ELR (cell line): ENCODE measurements at places on chromosomes 4 and X.

DNA sequence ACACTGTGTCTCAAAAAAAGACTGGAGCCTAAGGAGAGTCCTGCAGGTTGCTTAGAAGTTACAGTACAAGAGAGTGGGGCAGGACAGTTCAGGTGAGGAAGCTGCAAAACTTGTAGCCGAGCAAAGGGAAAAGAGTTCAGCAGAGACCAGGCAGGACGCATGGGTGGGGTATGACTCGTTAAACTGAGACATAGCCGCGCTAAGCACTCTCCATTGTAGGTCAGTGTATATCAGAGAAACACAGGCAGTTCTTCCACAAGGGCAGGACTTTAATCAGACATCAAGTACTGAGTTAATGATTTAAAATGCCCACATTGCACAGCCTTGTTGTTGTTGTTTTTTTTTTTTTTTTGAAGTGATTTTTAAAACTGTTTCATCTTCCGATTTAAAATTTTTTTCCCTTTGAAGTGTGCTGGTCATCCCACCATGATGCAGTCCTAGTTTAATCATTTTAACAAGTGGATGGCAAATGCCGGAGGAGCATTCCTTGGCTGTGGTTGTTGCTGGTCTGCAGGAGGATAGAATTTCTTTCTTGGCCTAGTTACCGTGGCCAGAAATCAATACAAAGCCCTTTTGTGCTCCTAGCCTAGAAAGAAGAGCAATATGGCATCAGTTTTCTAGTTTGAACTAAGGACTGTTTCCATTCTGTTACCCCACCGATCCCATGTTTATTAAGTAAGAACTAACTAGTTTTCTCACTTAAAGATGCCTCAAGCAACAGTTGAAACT lies 10.3 kb downstream of the LAP3 start:
- no peak for DNase-seq

GRCh38 chr4:39259571-39260330 lies 77.4 kb downstream of the WDR19 start:
- DNase-seq = peak; percentile 76

DNA sequence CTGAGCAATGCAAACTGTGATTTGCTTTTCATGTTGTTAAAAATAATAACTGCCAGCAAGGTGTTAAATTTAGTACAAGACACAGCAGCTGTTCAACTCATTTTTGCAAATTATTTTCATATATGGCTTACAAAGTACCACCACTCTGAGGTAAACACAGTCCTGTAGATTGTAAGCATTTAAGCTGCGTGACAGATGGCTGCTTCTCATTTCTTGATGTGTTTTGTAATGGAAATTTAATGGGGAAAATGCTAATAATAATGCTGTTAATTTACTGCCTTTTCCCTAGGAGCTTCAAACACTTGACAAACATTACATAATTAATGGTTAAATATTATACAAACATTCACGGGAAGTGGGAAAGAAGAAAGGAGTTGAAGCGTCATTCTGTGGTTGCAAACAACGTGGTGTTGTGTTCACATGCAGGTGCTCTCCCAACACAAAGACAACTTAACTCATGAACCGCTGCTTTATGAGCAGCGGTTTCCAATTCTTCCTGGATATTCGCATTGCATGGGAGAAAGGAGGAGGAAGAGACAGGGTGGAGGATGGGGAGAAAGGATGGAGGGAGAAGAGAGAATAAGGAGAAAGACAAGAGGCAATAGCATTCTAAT lies 236.8 kb upstream of the VCX start:
- no peak for DNase-seq

GRCh38 chrX:65925005-65925404 lies 114.9 kb downstream of the VSIG4 start:
- no peak for DNase-seq

GRCh38 chr4:79977131-79977840 lies 95.7 kb downstream of the ANTXR2 start:
- DNase-seq = no peak

DNA sequence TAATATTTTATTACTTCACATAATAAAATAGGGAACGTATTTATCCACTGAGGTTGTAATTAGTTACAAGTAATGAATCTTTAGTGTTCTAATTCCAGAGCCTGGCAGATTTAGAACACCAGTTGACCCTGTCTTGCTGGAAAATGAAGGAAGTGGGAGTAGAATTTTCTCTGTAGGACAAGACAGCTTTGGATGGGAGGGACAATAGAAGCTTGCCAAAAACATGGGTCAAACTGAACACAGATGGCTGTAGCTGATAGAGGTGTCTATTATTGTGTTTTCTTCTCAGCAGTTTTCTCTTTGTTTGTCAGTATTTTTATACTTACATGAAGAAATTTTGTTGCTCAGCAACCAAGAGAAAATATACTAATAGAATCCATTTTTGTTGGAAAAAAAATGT lies 20.2 kb downstream of the FAT4 start:
- DNase-seq = no peak

GRCh38 chrX:34343001-34343400 lies 210.9 kb upstream of the FAM47A start:
- DNase-seq = no peak

DNA sequence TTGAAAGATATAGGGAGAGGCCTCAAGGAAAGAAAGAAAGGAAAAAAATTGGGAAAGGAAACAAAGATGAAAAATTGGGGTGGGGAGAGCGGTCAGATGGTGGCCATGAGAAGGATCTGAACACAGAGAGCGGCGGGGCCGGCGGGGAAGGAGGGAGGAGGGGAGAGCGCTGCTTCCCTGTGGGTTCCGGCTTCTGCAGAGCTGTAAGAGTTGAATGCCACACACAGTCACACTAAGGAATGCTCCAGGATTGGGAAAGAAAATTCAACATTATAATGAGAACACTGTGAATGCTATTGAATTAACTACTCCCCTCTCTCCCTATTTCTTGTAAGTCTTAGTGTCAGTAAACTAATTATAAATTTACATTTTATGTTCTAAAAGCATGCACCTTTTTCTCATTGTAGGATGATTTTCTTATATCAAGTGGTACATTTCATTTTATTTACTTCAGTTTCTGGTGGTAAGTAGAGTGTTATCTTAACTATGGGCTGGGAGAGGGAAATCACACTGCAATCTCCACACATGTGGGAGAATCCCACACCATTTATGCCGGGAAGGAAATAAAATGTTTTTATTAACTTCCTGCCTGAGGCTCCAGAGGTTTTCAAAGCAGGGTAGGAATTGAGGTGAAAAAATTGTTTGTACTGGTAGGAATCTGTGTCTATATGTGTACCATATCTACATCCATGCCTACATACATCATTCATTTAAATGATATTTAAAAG lies 904 bp downstream of the F11 start:
- DNase-seq = no peak

DNA sequence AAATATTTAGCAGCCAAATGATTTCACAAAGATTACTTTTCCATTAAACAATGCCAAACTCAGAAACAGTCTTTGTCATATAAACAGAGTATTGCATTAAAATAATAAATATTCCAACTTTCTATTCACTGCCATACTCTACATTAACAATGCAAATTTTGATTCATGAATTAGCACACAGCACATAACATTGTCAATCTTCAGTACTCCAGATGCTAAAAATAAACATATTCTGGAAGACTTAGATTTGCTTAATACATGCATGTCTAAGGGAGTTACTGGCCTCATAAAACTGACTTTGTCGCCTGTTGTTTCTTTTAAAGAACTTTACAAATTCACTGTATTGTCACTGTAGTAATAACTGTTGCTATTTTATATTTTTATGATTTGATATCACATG lies 131.6 kb downstream of the TMEM144 start:
- no peak for DNase-seq

- no peak for DNase-seq
These were observed 54.2 kb downstream of the RPS3A start for GRCh38 chr4:151153585-151153984.

DNA sequence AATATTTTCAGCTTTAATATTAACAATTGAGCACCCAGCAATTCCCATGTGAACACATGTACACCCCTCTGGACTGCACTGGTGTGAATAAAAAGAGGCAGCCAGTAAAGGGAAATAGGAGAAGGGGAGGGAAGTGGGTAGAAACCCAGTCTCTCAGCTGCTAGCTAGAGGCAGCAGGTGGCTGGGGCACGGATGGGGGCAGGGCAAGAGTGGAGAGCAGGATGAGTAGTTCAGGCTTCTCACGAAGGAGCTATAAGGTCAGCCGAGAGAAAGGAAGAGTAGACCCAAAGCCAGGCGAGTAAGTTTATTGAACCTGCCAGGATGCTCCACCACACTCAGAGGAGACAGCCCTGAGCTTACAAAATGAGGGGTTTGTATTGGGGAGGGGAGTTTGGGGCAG lies 184.8 kb upstream of the MTMR8 start:
- no peak for DNase-seq

DNA sequence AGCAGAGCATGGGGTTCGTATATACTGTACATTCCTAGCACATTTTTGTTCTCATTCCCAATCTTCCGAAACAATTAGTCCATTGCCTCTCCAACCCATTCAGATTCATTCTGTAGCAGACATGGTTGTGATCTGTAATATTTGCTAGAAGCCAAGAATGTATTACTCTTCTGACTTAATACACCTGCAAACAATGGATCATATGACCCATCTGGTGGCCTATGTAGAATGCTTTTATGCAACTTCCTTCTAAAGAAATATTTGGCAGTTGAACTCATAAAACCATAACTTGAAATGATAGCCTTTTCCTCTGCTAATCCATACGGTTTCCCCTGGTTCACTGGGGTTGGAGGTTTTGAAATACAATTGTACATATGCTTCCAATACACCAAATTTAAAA lies 32.8 kb upstream of the SGMS2 start:
- no peak for DNase-seq

GRCh38 chrX:2445662-2446623 lies 54.8 kb downstream of the DHRSX start:
- no peak for DNase-seq

DNA sequence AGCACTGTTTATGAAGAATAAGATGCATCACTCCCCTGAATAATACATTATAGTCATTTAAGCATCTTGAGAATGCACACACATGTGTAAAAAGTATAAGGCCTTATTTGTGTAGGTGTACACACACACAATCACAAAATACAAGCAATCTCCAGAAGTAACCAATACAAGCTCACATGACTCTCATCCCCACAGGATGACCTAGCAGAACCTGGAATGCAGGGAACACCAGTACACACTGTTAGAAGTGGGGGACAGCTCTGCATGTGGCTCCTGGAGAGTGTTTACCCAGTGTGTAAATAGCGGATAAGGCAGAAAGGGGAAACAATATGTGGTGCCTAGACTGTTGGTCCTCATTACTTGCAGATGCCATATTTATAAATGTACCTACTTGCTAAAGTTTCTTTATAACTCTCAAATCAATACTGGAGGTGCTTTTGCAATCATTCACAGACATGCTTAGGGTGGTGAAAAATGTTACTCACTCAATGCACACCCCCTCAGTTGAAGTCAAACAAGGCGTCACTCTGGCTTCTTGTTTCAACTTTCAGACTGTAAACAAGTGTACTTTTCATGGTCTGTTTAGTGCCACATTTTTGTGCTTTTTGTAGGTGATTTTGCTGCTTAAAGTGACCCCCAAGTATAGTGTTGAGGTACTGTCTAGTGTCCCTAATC lies 73.1 kb downstream of the MAGEB17 start:
- DNase-seq = no peak

DNA sequence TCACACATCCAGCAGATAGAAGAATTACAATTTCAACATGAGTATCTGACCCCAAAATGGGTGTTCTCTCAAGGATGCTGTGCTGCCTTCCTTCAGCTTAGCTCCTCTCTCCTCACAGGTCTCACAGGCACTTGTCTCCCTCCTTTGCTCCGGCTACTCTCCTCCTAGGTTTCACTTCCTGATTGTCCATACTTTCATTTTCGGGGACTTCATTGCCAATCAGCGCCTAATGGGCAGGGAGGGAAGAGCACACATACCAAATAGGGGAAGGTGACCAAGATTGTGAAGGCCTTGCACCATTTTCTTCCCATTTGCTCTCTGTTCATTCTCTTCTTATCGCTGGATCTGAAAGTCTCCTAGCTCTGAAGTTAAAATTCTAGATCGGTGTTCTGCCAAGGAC lies 125.4 kb upstream of the EOLA2 start:
- DNase-seq = no peak

DNA sequence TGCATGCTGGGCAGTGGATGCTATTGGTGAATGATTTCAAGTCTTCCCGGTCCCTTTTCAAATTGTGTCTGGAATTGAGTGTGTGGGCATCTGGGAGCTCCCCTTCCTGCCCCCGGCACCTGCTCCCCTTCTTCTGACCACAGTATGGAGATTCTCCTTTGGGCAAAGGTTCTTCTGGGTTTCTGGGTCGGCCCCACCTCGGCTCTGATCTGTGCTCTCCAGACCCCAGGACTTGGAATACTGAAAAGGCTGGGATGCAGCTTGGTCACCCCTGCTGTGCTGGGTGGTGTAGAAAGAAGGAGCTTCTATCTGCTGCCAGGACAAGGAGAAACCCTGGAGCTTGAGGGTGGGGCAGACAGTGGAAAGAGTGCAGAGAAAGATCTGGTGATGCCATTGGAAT lies 78.8 kb downstream of the WFS1 start:
- DNase-seq = no peak

- peak; percentile 14 for DNase-seq
These were observed 627.8 kb upstream of the SLIT2 start for GRCh38 chr4:19623866-19624265.

DNA sequence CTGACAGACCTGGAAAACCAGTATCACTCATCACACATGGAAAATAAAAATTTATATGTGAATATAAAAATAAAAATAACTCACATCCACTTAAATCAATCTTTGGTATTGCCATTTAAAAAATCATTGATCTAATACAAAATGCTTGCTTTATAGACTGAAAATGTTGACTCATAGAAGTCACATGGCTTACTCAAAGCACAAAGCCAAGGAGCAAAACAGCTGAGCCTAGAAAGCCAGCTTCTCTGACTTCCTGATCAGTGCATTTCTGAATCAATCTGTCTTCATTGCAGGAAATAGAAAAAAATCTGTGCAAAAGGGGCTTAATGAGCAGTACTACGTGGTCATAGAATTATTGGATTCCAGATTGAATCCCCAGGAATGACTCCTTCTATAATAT lies 176.9 kb upstream of the HS3ST1 start:
- no peak for DNase-seq

GRCh38 chr4:38160487-38161207 lies 200.4 kb downstream of the PTTG2 start:
- DNase-seq = peak; percentile 97

DNA sequence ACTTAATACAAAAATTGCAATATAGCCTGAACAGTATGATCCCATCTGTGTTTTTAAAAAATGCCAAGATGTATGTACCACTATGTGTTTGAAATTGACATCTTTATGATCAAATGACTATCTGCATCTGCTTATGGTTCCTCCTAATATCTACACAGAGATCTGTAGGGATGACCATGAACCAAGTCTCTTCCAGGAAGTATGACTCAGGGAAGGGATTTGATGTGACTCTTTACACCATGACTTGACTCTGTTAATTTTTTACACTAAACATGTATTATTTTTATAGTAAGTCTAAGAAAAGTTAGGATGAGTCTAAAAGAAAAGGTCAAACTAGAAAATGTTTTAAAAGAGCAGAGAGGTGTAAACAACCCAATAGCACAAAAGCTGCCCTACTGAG lies 164.0 kb downstream of the SH3KBP1 start:
- DNase-seq = peak; percentile 53

GRCh38 chrX:49029876-49030275 lies 13.3 kb downstream of the TFE3 start:
- DNase-seq = no peak

- no peak for DNase-seq
These were observed 237.8 kb downstream of the NDST4 start for GRCh38 chr4:114875630-114876029.

GRCh38 chr4:20062054-20062453 lies 189.7 kb upstream of the SLIT2 start:
- DNase-seq = no peak
